ENCODE measurements at places on chromosomes 6 and 20.

- peak; percentile 86 for DNase-seq
Measured at GRCh38 chr6:42313941-42314570, 96.4 kb upstream of the MRPS10 start.

DNA sequence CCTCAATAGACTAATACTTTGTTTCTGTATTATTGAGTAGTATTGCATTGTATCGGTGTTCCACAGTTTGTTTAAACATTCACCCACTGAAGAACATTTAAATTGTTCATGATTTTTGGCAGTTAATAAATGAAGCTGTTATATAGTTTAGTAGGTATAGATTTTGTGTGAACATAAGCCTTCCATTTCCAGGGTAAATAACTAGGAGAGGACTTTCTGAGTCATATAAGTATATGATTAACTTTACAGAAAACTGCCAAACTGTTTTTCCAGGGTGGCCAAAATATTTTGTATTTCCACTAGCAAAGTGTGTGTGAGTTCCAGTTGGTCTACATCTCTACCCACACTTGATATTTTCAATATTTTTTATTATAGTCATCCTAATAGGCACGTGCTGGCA, 70.0 kb upstream of the MLIP start:
- no peak for DNase-seq

DNA sequence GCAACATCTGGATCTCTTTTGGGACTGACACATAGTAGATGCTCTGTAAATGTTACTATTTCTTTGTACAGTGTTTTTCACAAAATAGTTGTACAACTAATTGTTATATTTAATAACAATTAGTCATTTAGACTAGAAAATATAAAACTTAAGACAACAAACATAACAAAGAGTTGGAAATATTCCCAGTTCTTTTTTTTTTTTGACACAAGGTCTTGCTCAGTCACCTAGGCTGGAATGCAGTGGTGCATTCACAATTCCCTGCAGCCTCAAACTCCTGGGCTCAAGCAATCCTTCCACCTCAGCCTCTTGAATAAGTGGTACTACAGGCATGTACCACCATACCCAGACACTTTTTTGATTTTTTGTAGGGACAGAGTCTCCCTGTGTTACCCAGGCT, 105.8 kb downstream of the UTRN start:
- DNase-seq = peak; percentile 13

DNA sequence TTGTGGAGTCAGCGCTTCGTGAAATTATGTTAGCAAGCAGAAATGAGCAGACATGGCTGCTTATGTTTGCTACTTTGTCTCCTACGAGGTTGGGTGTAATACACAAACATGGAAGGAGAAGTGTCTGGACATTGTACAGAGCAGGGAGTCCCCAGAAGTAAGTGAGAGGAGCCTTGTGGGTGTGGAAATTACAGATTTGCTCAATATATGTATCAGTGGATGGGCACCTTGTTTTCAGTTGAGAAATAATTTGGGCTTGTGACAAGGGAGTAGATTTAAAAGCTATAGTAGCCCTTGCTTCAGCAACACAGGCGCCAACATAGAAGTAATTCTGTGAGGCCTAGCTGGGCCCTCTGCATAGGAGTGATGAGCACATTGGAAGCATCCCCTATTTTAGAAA, 49.2 kb downstream of the HECA start:
- no peak for DNase-seq

DNA sequence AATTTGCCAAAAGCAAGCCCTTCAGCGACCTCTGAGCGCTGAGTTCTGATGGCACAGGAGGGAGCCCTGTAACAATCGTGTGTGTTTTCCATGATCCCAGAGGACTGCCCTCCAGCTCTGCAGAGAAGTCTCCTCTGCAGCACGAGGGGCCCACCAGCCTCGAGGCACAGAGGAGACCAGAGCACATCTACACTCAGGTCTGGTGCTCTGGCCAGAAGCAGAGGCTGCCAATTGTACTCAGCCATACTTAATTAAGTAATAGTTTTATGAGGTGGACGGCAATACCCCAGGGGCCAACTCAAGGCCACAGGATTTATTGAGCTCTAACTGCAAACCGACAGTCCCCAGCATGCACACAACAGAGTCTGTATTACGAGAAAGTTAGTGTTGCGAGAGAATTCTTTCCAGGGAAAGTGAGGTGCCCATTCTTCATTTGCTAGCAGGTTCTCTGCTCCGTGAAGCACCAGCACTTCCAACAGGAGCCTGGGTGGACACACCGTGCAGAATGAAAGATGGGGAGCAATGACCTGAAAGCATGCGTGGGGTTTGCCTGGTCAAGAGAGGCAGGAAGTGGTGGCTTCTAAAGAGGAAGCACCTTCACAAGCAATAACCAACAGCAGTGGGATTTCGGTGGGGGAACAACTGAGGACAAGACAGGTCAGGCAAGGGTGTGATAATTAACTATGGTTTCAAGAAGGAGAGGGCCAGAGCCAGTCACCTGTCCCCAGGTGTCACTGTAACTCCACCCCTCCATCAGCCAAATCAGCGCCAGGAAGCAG, 92.8 kb upstream of the FOXC1 start:
- DNase-seq = no peak

- DNase-seq = no peak
Measured at GRCh38 chr6:131828951-131829350, 21.1 kb downstream of the ENPP1 start.

GRCh38 chr6:3267162-3267561, 8.4 kb downstream of the PSMG4 start:
- no peak for DNase-seq

DNA sequence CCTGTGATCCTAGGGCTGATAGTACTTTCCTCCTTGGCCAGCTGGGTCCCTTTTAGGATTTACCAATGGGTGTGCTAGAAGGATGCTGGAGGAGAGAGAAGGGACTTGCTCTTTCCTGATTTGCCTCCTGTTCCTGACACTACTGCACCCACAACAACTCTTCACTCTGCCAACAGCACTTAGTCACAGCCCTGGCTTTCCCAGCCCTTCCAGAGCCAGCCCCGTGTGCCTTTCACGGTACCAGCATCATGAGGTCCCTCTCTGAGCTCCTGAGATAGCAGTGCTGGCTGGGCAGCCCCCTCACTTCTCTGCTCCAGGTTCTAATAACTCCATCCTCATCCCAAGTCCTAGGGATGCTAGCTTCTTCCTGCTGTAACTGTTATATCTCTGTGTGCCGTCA, 80.9 kb downstream of the DNAH8 start:
- DNase-seq = no peak

DNA sequence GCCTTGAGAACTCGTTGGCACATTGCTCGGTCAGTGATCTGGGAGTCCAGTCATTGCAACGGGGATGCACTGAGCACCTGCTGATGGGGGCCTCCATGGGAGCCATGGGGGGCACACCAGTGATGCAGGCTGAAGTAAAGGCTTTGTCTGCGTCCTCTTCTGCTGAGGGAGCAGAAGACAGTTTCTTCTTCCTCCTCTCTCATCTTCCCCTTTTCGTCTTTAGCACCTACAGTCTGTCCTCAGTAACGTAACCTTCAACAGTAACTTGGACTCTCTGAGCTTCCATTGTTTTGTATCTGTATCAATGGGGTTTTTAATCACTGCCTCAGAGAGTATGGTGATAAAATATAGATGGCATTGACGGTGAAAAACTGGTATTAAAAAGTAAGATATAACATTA, 240.0 kb downstream of the TMEM242 start:
- no peak for DNase-seq

- no peak for DNase-seq
Measured at GRCh38 chr6:167881327-167881726, 54.6 kb downstream of the AFDN start.

GRCh38 chr6:89966228-89966544, 71.9 kb downstream of the GJA10 start:
- DNase-seq = peak; percentile 10

GRCh38 chr6:157873735-157874344, 50.8 kb downstream of the SNX9 start:
- peak; percentile 64 for DNase-seq

GRCh38 chr6:91340896-91341395, 754.1 kb upstream of the MAP3K7 start:
- DNase-seq = no peak

DNA sequence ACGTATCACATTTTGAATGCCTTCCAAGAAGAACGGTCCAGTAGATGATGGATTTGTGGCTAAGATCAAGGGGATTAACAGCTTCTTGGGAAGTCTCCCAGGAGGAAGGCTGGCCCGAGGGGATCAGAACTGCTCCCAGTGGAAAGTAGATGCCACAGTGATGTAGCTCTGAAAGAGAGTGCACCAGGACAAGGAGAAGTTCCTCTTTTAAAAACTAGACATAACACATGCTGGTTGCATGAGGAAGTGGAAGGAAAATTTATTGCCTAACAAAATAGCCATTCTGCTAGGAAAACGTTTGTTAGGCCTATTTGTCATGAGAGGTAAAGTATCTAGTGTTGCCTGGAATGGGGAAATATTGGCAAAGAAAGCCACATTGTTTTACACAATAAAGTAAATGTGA, 87.8 kb downstream of the CDH26 start:
- peak; percentile 72 for DNase-seq

- DNase-seq = peak; percentile 53
Measured at GRCh38 chr20:35617397-35618262, 2.0 kb downstream of the SPAG4 start.

DNA sequence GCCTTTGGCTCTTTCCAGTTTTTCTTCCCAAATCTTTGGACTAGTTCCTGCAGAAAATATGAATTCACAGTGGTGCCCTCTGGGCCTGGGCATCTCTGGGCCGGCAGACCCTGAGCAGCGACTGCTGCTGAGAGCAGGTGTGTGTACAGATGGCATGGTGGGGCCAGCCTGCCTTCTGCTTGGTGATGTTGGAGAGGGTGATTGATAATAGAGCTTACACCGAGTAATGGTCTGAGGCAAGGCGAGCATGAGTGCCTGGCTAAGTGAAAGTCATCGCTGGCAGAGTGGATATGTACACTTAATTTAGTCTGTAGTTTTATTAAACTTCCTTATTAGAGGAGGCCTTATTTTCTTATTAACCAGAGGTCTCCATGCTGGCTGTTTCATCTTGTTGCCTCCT, 156.9 kb downstream of the CDKAL1 start:
- no peak for DNase-seq
